ENCODE measurements at places on chromosomes 6 and 20. TPM values are rescaled to one million over a fixed set of nuclear protein-coding genes. Genes with fewer than 3 reads are reported as not detected.

ECHDC1 gene
- total RNA-seq: 60.9 TPM

FAM162B gene
- total RNA-seq: 3.9 TPM

CGA gene
- total RNA-seq: not detected

FHL5 gene
- total RNA-seq: not detected

PLEKHG1 gene
- 1.7 TPM for total RNA-seq

SNRPB gene
- total RNA-seq: 146 TPM

NCOA3 gene
- 63.0 TPM for total RNA-seq

CCN6 gene
- not detected for total RNA-seq

SLC17A1 gene
- not detected for total RNA-seq

RPL7L1 gene
- total RNA-seq: 117 TPM

All from fibroblast of villous mesenchyme (primary cell).